ENCODE measurements at places on chromosomes 6 and 20.

DNA sequence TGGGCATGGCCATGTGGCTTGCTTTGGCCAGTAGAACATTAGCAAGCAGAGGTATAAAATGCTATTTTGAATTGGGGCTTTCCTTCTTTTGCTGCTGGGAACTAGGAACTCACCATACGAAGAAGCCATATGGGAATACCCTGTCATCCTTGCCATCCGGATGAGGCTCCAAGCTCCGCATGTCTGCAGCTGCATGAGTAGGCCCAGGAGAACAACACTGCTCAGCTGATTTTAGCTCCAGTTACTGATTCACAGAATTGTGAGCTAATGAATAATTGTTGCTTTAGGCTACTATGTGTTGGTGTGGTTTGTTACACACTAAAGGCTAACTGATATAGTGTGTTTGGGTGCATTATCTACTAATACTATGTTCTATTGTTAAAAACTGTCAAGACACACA lies 2.7 kb upstream of the PLCB4 start:
- no peak for DNase-seq

- DNase-seq = no peak
Measured at GRCh38 chr20:48956052-48956451, 34.5 kb downstream of the ARFGEF2 start.

GRCh38 chr6:149862922-149863697 lies 1.0 kb downstream of the LRP11 start:
- no peak for DNase-seq

GRCh38 chr6:82145926-82146452 lies 101.6 kb downstream of the IBTK start:
- no peak for DNase-seq

DNA sequence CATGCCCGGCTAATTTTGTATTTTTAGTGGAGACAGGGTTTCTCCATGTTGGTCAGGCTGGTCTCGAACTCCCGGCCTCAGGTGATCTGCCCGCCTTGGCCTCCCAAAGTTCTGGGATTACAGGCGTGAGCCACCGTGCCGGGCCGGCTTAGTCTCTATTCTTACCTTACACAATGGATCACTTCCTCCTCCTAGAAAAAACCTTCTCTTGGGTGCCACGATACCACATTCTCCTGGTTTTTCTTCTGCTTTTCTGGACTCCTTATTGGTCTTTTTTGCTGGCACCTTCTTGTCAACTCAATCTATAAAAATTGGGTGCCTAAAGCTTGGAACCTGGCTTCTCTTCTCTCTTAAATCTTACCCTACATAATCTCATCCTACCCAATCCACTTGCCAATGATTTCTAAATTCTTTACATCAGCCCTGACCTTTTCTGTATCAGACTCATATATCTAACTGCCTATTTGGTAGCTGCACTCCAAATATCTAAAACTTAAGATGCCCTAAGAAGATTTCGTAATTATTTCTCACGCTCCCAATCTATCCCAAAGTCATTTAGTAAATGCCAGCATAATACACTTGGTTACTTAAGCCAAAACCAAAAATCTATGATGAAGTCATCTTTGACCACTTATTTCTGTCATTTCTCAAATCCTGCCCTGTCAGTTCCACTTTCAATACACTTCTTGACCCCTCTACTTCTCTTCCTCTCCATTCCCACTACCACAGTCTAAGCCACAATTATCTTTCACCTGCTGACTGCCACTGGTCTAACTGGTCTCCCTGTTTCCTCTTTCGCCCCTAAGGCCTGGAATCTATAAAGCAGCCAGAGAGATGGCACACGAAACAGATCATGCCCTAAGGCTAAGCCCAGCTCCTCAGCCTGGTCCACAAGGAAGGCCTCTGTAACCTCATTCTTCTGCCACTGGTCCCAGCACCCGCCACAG lies 43.2 kb downstream of the ELMO2 start:
- no peak for DNase-seq

DNA sequence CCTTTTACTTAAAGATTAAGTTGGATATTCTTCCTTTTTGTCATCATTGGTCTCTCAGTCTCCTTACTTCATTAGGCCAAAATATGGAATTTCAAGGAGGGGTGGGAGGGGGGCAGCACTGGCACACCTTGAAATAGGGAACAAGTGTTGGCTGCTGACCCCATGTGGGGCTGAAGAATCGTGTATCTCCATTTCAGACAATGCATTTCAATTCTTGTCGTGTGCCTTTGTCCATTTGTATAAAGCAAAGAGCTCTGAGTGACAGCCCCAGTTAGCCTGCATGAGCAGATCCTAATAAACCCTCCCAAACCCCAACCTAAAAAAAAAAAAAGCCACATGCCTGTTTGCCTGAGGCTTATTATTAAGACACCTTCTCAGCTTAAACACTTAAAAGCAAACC lies 1.0 kb upstream of the TFAP2D start:
- no peak for DNase-seq

- DNase-seq = no peak
Measured at GRCh38 chr6:4543596-4543995, 232.6 kb upstream of the CDYL start.

GRCh38 chr20:44931911-44932310 lies 22.1 kb downstream of the PABPC1L start:
- DNase-seq = no peak

DNA sequence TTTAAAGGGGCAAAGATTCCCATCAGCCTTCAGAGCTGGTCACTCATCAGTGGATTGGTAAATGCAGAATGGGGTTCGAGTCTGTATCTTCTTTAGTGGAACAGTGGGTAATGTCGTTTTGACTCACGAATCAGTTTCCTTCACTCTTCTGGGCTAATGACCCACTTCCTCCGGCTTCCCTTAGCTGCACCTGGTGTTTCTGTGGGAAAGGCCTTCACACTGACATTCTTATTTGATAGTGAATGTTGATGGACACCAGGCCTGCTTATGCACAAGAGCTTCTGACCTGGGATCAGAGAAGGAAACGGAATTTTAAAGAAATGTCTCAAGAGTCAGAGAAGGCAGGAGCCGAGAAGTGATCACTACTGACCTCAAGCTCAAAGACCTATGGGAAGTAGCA lies 272.0 kb upstream of the SULF2 start:
- DNase-seq = no peak

DNA sequence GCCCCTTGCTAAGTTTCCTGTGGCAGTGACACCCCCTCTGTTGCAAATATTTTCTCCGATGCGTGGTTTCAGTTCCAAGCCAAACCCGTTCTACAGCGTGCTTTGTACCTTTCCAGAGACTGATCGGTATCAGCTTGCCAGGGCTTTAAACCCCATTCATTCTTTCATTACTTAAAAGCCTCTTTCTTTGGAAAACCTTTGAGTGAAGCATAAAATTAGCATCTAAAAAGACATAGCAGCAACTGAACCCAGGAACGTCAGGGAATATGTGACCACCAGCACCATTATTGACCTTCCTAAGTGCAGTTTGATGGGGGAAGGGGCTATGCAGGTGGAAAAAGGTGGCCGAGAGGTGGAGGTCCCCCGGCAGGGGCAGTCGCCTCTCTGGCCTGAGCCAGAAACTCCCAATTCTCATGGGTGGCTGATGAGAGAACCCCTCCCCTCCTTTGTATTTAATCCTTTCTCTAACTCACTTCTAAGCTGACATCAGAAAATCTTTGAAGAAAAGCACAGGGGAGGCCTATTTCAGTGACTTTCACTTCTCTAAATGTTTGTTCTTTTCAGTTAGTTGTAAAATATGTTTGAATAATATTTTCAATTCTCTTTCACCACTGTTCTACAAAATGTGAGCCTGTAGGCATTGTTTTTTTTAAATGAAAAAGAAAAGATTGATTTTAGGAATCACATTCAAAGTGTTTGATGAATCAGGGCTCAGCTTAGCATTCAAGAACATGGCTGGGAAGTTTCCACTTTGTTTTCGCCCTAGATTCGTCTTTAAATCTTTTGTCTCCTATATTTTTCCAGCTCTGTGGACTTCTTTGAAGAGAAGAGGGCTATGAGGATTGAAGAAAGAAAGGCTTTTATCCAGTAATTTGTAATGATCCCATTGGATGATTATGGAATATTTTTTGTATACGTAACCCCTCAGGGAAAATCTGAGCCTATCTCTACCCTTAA lies 89.2 kb downstream of the RSPH3 start:
- no peak for DNase-seq

DNA sequence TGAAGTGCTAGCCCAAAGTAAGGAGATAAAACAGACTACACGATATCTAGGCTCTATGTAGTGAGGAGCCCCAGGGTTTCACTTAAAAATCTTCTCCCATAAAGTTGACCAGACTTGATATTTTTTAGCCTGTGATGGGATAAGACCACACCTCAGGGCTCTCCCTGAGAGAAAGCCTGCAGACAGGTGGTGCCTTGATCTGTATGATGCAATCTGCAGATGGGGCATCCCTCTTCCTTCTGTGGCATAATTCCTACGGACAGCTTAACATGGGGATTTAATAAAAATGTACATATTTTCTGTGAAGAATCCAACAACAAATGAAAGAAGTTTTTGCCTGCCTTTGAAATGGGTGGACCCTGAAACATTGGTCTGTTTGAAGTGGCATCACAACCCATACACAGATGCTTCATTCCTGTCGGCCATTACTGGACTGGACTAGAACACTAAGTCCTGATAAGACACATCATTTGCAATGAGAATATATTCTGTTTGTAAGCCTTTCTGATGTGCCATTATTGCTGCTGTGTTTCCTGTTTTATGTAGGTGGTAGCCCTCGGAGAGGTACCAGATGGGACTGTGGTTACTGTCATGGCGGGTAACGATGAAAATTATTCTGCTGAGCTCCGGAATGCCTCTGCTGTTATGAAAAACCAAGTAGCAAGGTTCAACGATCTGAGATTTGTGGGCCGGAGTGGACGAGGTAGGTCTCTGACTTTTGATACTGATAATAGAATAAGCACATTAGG lies 53.8 kb upstream of the SUPT3H start:
- no peak for DNase-seq
